WTC11 (cell line): ENCODE measurements at places on chromosomes 1 and 21.

- no peak for DNase-seq
Observed at GRCh38 chr21:31957631-31958030, 84.8 kb downstream of the HUNK start.

DNA sequence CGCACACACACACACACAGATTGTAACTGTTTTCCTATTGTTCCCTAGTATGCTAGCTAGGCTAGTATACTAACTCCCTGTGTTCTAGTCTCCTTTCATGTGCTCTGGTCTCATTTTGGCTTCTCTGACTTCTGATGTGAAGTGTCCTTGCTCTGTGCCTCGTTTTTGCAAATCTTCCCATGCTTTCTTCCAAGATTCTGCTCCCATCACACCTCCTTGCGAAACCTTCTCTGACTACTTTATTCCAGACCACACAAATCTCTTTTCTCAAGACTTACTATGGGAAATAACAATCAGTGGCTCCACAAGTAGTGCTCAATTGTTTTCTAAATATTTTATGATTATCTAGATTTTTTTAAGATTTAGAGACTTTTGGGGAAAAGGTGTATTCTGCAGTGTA, 10.3 kb downstream of the PRRX1 start:
- DNase-seq: no peak

DNA sequence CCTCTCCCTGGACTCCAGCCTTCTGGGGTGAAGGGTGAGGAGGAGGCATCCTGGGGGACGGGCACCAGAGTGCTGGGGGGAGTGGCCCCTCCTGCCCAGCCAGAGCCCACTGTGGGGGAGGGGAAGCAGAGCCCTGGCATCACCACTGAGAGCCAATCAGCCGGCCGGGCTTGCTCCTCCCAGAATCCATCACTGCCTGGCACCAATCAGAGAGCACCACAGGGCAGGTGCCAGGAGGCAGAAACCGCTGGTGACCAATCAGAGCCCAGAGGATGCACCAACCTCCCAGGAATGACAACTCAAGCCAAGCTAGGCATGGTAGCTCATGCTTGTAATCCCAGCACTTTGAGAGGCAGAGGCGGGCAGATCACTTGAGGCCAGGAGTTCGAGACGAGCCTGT, 27.9 kb downstream of the CASZ1 start:
- no peak for DNase-seq

DNA sequence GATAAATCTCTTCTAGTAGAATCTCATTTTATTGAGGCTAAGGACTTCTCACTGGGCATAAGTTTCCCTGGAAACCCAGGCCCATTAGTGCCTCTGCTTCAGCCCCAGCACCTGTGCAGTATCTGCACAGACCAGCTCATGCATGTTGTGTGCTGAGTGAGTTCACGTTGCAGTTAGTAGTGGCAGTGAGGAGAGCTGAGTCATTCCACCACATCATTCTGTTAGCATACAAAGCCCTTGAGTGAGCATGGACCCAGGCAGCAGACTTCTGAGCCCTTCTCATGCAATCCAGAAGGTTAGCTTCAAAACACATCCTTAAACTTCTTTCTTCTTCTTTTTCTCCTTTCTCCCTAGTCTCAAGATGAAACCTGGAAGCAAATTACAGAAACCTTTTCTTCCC, 45.8 kb upstream of the NTPCR start:
- no peak for DNase-seq

- no peak for DNase-seq
Observed at GRCh38 chr1:203158423-203158822, 17.2 kb downstream of the MYBPH start.

DNA sequence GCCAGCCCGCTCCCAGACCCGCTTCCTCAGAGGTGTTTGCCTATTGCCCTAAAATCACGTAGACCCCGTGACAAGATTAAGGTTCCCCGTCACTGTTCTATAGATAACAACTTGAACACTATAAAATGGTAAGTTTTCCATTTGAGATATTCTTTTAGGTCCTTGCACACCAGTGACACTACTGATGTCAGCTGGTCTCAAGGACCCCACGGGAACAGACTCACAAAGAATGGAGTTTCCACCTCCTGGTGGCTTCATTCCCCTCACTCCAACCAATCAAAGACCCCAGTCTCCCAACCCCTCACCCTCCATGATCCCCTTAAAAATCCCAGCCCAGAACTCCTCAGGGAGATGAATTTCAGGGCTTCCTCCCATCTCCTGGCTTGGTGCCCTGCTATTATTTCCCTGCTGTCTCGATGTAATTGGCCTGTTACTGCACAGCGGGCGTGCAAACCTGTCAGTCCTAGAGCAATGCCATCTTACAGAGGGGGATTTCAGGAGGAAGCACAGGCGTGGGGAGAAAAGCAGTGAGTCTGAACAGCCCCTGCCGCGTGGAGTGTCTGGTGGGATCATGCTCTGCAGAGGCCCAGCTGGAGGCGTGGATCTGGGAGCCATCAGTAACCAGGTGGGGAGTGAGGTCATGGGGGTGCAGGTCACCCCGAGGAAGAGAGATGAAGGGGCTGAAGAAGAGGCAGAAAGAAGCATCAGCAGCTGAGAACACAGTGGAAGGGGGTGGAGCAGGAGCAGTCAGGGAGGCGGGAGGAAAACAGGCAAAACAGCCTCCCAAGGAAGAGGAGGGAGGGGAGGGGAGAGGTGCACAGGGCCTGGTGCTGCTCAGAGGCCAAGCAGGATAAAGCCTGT, 35.1 kb upstream of the LBR start:
- DNase-seq: no peak

DNA sequence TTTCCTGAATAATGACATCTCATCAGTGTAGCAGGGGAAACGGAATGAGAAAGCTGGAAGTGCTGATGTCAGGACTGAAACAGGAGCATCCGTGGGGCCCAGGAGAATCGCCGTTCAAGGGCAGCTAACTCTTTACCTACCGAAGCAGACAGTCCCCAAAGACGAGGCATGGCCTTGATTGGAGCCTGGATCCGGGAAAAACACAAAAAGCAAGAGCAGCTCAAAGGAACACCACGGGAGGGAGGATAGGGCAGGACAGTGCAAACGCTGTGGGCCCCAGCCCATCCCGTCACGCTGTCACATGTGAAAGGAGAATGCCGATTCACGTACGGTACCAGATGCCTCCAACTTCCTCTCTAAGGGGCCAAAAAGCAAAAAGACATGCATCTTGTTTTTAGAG, 34.9 kb downstream of the WNT9A start:
- DNase-seq: no peak

- DNase-seq: peak; percentile 49
Observed at GRCh38 chr1:173506437-173506836, 29.3 kb downstream of the PRDX6 start.

DNA sequence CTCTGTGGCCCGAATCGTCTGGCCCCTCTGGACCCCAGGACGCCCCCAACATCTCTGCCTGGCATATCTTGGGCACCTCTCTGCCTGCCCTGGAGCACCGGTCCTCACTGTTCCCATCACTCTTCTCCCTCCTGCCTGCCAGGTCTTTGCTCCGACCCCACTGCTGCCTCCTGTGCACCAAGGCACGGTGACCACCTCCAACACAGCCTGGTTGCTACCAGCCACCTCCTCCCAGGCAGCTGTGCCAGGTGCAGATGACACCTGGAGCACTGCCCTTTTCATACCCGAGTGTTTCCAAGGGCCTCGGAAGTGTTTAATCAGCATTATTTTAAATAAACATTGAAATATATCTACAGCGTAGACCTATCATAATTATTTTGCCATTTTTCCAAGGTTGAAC, 31.3 kb downstream of the PKNOX1 start:
- no peak for DNase-seq

DNA sequence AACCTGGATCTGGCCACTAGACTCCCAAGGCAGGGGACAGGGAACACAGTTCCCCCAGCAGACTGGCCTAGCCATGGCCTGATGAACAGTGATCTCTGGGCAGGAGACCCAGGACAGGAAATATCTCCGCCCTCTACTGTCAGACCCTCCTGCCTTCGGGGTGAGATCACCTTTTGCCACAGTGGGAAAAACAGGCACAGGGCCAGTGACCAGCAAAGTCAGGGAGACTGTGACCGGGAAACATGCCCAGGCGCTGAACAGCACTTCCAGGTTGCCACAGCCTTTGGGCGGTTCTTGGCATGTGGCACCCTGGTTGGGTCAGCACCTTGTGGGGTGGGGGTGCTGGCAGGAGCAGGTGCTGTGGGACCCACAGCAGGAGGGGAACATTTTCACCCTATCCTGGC, 8.9 kb upstream of the ZNF669 start:
- no peak for DNase-seq

GRCh38 chr1:219235903-219236481, 62.3 kb downstream of the LYPLAL1 start:
- DNase-seq: no peak

GRCh38 chr1:92502247-92502646, 15.5 kb upstream of the GFI1 start:
- no peak for DNase-seq

DNA sequence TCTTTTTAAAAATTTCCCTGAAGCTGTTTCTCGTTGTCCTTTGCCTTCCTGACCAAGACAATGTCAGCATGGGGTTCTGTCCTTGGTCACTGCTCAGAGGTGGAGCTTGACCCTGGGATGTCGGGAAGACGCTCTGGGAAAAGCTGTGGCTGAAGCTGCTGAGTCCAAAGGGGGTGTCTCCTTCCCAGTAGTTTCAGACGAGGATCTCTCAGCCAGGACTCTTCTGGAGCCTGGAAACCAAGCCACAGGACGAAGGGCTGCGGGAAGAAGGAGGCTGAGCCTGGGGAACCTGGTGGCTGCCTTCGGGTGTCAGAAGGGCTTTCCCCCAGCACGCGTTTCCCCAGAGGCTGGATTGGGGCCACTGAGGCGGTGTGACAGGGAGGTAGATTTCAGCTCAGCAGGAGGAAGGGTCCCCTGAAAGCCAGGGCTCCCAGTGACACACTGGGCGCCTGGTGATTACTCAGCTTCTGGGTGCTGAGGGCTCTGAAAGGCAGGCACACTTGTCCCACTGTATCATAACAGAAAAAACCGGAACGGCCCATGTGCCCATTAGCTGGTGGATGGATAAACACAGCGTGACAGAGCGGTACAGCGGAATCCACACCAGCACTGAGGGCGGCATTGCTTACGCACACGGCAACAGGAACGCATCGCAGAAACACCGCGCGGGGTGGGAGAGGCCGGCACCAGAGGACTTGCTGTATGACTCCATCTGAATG, 5.0 kb upstream of the KRTAP12-1 start:
- DNase-seq: no peak

GRCh38 chr1:210371916-210372315, 43.2 kb downstream of the HHAT start:
- no peak for DNase-seq

DNA sequence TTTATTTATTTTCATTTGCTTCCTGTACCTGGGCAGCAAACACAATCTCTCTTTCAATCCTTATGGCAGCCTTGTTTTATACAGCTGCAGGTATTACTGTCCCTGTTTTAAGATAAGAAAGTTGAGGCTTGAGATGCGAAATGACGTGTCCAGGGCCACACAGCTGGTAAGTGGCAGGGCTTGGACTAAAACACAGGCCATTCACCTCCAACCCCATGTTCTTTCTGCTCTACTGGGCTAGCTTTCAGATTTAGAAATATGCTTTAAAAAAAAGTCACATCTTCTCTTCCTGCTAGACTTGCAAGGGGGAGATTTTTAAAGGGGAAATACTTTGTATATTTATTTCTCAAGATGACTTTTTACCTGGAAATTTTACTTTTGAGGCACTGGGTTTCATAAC, 62.8 kb downstream of the CNST start:
- no peak for DNase-seq

DNA sequence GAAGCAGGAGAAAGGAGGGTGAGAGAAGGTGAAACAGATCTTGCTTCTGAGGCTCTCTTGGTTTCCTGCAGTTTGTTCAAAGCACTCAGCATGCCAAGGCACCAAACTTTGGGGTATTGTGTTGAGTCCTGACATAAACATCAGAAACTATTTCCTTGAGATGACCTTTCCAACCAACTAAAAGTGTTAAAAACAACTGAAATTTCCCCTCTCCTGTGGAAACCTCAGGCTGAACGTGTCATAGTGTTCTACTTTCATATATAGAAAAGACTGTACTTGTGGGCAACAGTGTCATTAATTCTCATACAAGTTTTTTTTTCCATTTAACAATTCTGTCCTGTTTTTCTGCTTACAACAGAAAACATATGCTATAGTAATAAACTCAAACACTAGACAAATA, 6.3 kb upstream of the LYST start:
- no peak for DNase-seq

DNA sequence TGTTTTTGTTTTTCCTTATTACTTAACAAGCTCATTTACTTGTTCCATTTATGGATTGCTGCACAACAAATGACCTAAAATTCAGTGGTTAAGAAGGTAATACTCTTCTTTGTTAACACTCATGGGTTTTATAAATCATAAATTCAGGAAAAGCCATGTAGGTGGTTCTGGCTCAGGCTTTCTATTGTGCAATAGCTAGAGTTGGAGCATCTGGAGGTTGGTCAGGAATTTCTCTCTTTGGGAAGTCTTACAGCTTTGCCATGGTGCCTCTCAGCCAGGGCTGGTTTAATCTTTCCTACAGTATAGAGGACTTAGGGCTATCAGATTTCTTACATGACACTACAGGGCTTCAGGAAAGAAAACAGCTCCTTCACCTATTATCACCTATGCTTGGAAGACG, 1677.1 kb downstream of the KCNT2 start:
- no peak for DNase-seq

GRCh38 chr1:214440219-214440965, 111.0 kb downstream of the PTPN14 start:
- DNase-seq: no peak

DNA sequence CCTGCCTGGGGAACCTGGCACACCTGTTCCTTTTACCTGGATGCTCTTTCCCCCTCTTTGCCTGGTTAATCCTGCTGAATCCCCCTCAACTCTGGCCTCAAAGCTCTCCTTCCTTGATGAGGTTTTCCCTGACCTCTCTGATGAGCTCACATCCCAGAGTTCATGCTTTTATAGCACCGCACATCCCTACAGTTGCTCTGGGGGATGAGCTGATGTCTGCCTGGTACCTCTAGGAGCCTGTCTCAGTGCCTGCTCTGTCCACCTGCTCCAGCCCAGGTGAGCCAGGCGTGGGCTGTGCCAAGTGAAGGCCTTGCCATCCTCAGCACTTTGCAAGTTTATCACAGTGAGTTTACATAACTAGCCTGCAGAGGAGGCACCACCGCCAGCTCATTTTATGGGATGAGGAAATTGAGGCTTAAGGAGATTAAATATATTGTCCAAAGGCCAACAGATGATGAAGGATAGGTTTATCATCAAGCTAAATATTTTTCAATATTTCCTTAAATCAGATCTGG, 58.6 kb upstream of the TMPRSS2 start:
- no peak for DNase-seq

- DNase-seq: no peak
Observed at GRCh38 chr21:41885341-41886024, 6.3 kb upstream of the PRDM15 start.
